NCI-H1436 (cell line): ENCODE measurements at places on chromosomes 1 and 21.

DNA sequence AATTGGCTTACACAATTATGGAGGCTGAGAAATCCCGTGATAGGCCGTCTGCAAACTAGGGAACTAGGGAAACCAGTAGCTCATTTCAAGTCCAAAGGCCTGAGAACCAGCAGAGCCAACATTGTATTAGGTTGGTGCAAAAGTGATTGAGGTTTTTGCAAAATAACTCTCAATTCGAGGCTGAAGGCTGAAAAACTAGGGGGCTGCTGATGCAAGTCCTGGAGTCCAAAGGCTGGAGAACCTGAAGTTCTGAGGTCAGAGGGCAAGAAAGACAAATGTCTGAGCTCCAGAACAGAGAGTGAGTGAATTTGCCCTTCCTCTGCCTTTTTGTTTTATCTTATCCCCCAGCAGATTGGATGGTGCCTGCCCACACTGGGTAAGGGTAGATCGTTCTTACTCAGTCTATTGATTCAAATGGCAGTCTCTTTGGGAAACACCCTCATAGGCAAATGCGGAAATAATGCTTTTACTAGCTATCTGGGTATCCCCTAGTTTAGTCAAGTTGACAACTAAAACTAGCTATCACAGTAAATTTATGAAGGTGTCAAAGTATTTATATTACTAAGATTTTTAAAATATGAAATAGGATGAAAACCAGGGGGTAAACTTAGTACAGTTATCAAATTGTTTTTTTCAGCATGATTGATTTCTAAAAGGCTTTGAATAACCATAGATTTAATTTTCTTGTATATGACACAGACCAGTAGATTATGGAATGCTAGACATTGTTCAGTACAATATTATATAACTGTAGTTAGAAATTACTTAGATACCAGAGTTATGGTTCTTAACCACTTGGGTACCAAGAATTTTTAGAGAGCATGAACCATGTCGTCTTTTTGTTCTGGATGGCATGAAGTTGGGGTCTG lies 15.4 kb downstream of the RABGAP1L start:
- DNase-seq: no peak

DNA sequence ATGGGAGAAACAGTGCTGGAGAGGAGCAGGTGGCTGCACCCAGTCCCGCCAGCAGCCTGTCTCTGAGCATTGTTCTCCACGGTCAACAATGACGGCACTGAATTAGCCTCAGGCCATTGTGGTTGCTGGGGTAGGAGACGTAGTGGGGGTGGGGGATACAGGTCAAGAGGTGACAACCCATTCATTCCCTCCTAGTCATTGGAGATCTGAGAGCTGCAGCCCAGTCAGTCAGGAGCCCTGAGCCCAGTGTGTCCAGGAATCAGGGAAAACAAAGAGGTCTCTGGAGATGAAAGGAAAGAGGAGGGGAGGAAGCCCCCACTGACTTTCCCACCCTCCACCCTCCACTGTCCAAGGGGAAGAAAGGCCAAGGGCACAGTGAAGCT lies 15.3 kb downstream of the SMIM12 start:
- DNase-seq: no peak

GRCh38 chr1:212481438-212481767 lies 48.7 kb downstream of the NENF start:
- DNase-seq: no peak

DNA sequence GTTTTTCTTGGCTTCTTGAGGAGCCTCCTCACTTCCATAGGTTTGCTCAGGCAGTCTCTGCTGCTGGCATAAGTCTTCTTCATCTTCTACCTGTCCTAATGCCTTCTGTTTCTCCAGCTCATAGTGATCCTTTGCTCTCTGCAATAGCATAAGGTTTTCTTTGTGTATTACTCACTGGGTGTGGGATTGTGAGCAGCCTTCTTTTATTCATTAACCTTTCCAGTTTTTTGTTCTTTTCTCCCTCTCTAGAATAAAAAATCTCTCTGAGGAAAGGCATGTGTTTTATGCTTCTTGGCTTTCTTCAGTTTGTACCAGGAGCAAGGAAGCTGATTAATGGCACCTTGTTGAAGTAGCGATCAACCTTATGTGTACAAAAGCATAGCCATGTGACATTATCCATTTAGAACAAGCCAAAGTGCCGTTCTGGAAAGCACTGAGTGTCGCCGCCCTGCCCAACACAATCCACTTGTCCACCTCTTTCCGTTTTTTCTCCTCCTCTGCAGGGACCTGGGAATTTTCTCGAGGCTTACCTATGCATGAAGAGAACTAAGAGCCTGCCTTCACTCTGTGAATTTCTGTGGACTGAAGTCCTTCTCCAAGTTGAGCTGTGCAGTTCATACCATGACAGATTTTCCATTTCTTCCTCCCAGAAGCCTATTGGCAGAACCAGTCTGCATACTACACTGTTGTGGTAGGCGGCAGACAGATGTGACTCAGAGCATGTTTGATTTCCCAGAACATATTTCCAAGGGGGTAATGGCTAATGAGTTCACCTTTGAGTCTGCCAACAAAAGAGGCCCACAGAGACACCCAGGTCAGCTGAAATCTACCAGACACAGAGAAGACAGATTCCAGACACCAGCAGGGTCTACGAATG lies 39.0 kb downstream of the DPT start:
- DNase-seq: no peak

DNA sequence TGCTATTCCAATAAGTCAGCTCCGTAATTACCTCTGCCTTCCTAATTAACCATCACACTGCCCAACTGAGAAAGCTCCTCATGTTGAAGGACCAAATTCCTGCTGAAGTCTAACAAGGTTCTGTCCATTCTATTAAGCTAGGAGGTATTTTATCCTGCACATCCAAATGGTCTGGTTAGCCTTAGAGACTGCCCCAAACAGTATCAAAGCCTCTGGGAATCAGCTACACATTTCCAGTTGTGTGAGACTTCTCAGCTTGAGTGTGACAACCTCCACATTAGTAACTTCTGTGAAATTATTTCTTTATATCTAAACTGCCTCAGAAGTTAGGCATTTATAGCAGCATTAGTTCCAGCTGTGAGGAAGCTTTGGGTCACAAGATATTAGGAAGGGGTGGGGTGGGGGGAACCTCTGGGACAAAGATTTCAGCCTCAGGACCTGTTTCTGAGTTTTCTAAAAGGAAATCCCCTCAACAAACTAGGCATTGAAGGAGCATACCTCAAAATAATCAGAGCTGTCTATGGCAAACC lies 150.5 kb upstream of the DUSP10 start:
- no peak for DNase-seq

- DNase-seq: no peak
Observed at GRCh38 chr1:53619367-53620060, 119.5 kb downstream of the GLIS1 start.

DNA sequence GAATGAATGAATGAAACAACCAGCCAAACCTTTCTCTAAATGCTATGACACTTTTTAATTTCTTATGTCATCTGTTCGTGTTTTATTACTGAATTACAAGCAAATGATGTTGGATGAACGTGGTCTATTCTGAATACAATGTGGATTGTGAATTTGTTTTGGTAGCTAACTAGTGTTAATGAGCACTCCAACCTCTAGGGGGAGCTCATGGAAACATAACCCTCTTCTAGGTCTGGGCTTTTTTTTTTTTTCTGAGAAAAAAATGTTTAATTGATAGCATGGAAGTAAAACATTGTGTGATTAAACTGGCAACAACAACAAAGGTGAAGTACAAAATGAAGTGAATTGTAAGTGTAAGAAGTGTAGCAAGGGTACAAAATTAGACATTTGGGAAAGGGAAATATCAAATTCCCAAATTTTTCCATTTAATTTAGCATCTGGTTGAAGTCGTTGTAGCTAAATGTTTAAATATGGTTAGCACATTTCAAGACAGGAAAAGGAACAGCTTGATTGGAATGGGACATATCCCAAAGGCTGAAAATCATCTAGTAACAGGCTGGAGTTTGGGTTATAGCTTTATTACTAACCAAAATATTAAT lies 42.6 kb upstream of the PTGS2 start:
- no peak for DNase-seq
